Effector CD4-positive, alpha-beta T cell (primary cell): ENCODE measurements at places on chromosomes 12 and 14.

DNA sequence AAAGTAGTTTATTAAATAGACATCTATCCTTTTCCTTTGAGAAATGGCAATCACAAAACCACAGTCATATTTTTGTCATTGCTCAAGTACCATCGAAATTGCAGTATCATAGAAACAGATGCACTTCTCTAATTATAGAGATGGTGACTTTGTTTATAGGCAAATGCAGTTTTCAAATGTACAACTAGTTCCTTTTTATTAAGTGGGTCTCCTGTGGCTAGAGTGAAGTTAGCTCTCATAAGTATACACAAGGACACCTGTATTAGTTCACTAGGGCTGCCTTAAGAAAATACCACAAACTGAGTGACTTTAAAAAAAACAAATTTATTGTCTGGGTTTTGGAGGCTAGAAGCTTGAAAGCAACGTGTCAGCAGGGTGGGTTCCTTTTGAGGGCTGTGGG lies 62.8 kb downstream of the OTOGL start:
- no peak for DNase-seq

- no peak for DNase-seq
Measured at GRCh38 chr14:65234752-65235361, 132.5 kb upstream of the MAX start.

- no peak for DNase-seq
Measured at GRCh38 chr12:115267891-115268290, 583.9 kb upstream of the TBX3 start.

GRCh38 chr14:103732868-103733620 lies 17.4 kb downstream of the ZFYVE21 start:
- no peak for DNase-seq

GRCh38 chr14:59768855-59769375 lies 101.7 kb downstream of the RTN1 start:
- DNase-seq = no peak

- DNase-seq = no peak
Measured at GRCh38 chr12:58621126-58621525, 299.2 kb downstream of the LRIG3 start.

- no peak for DNase-seq
Measured at GRCh38 chr14:100075681-100076080, 10.5 kb downstream of the EVL start.

GRCh38 chr14:20624495-20625070 lies 16.9 kb downstream of the OR6S1 start:
- peak; percentile 26 for DNase-seq

DNA sequence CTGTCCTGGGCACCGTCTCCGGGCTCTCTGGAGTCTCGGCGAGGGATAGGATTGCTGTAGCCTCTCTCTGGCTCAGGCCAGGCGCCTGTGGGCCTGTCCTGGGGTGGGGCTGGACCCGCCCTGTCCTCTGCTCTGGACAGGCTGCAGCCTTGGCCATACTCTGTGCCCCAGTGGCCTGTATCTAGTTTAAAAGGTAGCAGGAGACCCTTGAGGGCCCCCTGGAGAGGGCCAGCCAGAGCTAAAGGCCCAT lies 1.8 kb downstream of the KIF26A start:
- no peak for DNase-seq

DNA sequence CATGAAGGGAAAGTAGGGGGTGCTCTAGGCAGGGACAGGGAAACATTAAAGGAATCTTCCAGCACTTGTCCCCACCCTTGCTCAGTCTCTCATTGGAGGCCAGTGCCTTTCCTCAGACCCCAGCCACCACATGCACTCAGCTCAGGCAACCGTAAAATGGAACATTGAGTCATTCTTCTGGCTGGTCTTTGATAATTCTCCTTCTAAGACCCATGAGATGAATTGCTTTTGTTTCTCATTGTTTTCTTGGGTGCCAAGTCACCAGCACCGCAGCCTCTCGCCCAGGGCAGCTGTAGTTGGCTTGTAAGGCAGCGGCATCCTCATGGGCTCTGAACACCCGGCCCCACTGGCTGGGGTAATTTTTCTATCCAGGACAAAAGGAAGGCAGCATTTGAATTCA lies 108.2 kb downstream of the PHETA1 start:
- no peak for DNase-seq

DNA sequence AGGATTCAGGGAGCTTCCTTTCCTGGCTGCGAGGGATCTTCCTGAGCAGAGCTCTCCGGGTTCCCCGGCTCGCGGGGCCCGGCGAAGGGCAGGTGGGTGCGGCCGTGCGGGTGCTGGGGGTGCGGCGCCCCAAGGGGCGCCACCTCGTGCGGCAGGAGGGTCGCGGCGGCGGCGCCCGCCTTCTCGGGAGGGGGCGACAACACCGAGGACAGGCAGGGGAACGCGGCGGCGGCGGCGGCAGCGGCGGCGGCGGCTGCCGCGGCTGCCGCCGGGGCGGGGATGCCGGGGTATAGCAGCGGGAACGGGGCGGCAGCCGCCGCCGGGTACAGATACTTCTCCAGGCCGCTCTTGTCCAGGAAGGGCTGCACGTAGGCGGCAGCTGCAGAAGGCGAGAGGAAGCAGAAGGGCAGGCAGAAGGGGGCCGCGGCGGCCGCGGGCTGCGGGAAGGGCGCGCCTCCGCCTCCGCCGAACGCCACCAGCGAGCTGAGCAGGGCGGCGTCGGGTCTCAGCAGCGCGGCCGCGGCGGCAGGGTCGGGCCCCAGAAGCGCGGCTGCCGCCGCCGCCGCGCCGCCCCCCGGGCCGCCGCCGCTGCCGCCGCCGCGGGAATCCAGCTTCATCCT lies 2.7 kb downstream of the BHLHE41 start:
- no peak for DNase-seq

GRCh38 chr14:100048786-100049185 lies 16.4 kb upstream of the EVL start:
- no peak for DNase-seq

GRCh38 chr12:120230326-120230973 lies 29.5 kb upstream of the RPLP0 start:
- no peak for DNase-seq

DNA sequence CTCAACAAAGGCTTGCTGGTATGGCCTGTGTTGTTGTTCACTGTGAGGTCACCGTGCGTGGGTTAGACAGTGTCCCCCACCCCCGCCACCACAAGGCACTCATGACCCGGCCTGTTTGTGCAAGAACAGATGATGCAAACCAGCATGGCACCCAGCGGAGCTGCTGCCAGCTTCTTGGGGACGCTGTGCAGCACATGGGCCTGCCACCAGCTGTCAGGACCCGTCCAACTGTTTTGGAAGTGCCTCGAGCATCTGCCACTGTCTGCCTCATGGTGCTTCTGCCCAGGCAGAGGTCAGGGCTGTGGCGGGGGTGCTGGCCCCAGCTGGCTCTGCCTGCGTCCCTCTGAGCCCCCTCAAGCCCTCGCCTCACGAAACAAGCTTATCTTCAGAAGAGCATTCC lies 1.5 kb downstream of the ASB2 start:
- no peak for DNase-seq

DNA sequence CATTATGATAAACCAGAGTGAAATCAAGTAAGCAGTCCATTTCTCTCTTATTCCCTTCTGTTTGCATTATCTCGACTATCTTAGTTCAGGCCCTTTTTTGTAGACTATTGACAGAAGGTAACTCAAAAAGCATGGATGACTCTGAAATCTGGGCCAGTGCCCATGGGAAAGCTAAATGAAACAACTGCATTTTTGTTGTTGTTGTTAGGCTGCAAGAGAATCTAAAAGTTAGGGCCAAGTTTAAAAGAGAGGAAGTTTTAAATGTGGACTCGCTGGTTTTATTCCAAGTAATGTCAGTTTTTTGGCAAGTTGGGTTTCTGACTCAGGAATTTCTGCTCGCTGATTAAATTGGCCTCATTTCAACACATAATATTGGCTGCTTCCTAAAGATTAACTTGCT lies 201.1 kb downstream of the PIK3C2G start:
- no peak for DNase-seq
